ENCODE measurements at places on chromosomes 2 and 18.

DNA sequence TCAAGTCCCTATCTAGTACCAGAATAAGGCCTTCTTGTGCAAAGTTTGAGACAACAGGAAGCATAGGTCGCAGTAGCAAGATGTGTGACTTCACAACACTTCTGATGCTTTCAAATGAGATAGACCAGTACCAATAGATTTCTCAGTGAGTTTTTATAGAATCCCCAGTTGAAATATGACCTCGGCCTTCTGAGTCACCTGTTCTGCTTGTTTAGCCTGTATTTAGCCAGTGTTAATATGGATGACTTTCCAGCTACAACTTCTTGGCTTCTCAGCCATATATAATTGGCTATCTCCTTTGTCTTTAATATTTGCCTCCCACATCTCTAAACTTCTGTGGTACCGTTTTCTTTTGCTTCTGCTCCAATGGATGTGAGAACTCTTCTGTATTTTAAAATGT is 113.8 kb downstream of the KYNU start:
- no peak for DNase-seq

DNA sequence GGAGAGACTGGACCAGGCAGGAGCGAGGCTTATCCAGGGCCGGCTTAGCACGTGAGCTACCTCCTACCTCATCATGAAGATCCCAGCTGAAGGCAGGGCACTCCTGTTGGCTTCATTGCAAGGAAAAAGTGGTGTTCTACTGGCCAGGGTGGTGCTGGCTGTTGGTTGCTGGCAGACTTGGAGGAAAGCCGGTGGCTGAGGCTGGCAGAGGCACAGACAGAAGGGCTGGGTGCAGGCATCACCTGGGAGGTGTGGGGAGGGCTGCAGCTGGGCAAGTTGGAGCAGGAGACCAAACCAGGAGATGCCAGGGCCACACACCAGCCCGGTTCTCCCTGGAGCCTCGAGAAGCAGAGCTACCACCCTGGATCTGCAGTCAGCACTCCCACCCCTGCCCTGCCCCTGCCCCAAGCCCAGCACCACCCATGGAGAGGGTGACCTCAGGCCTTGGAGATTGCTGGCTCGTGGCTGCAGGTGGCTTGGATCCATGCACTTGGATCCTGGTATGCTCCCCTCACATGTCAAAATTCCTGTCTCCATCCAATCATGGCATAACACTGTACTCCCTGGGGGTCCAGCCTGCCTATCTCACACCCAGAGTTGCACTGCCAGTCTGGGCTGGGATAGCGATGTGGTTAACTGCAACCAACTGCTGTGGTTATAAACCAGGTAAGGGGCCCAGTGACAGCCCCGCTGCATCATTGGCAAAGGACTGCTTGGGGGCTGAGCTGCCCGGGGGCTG is 49.7 kb downstream of the GLI2 start:
- DNase-seq: no peak

GRCh38 chr2:152513681-152514080 is 178.7 kb downstream of the FMNL2 start:
- no peak for DNase-seq

- DNase-seq: no peak
Measured at GRCh38 chr2:73877071-73877802, 15.6 kb upstream of the ACTG2 start.

- DNase-seq: no peak
Measured at GRCh38 chr2:43421194-43421593, 174.6 kb downstream of the THADA start.

- DNase-seq: no peak
Measured at GRCh38 chr2:12766421-12766879, 49.7 kb downstream of the TRIB2 start.

DNA sequence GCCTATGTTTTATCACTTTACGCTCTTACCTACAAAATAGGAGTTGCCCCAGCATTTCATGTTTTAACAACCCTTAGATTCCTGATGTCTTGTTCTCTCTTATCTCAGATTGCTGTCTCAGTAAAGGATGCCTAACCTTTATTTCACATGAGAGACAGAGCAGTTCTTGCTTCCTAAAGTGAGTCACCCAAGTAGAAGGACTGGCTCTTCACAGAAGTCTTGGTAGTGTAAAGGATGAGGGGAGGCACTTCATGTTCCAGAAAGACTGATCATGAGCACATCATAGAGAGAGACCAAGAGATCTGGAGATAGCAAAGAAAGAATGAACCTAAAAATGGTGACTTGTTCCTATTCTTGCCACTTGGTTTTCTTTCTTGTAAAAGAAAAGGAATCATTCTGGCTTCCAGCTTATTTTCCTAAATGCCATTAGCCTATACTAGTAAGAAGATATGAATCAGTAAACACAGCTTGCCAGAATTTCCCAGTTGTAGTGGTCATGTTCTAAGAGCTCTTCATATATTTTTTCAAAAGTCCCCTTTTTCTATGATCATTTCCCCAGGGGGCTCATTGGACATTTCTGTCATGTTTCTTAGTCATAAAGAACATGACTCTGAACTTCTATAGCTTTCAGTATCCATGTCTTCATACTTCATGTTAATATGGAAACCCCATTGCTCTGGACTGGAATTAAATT is 54.9 kb downstream of the MAPRE2 start:
- DNase-seq: no peak

GRCh38 chr2:47265751-47266231 is 110.7 kb upstream of the STPG4 start:
- no peak for DNase-seq

DNA sequence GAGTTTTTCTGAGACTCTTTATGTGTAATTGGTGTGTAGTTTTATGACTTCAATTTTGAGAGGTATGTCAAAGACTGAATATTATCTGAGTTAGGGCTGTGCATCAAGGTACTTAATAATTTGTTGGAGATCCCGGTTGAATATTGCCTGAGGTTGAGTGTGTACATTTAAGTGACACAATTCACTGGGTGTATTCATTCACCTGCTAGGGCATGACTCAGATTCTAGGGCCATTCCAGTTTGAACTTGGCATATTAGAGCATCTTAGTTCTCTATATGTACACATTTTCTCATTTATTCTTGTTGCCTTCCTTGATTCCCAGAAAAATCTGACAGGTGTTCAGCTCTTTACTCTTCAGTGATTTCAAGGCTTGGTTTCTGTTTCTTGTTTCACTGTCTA is 12.5 kb downstream of the MAP4K4 start:
- no peak for DNase-seq

DNA sequence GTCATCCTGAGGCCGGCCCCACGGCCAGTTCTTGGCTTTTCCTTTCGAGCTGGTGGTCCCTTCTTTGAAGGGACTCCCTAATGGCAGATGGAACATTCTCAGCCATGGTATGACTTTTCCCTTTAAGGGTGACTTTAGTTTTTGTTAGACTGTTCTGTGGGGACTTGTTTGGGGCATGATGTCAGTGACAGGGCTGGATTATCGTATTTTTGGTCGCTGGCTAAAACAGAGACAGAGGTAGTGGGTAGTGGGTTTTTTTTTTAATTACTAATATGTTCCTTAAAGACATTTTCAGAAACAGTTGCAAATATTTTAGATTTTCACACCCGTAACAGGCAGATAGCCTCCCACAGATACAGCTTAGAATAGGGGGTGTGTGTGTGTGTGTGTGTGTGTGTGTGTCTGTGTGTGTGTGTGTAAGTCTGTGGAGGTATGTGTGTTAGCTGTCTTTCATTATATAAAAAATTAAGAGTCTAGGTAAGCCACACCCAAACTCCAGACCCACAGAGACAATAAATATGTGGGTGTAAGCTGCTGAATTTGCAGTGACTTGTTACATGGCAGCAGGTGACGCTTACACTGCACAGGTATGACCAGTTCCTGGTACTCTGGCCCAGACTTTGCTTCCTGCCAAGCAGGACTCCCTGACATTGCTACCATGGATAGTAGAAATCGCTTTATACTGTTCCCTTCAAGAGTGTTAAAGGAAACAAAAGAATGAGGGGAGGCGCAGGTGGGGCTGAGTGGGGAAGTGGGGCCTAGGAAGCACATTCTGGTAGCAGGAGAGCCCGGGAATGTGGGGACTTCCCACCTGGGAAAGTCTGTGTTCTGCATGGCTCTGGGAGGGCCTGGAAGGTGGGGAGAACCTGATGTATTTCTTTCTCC is 20.9 kb downstream of the NCK2 start:
- DNase-seq: no peak

GRCh38 chr2:223700221-223700620 is 98.1 kb upstream of the SCG2 start:
- no peak for DNase-seq

DNA sequence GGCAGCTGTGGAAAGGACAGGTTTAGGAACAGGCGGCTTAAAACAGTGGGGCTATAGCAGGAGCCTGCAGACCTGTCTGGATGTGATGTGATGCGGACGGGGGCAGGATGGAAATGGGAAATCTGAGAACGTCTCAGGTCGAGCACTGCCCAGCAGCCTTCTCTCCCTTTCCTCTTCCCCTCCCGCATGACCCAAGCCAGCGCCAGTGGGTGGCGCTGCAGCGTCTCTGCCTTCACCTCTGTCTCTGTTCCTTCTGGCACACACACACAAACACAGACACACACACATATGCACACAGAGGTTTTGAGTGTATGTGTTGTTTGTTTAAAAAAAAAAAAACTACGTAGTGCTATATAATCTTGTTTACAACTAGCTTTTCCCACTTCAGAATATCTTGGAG is 82.0 kb upstream of the SLC66A3 start:
- no peak for DNase-seq

- no peak for DNase-seq
Measured at GRCh38 chr2:198774576-198774975, 683.2 kb downstream of the SATB2 start.

DNA sequence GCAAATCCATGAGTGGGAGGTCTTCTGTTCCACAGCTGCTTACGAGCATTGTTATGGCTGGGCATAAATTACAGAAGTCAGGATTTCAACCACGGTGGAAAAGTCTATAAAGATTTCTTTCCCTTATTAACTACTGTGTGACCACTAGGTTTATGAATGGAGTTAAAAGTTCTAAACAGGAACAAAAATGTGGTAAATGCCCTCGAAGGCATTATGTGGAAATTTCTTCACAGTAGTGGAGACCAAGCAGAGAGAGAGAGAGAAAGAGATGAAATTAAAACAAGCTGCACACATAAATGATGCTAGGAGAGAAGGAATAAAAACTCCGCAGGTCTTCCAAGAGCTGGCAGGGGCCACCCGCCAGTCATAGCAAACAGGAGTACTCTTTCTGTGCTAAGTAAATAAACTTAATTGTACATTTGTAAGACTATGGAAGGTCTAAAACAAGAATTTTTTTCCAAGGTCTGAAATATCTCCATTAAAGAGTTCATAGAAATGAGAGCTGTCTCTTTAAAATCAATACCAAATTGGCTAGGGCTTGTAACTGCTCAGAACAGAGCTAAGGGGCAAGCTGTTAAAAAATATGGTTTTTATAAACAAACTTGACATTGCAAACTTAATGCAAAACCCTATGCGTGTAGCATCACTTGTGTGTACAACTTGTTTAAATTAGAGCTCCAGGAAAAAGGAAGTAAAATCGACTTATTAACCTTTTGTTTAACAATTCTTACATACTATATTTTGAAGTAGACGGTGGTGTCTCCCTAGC is 438.2 kb downstream of the MEIS1 start:
- no peak for DNase-seq

- DNase-seq: no peak
Measured at GRCh38 chr2:239978411-239978810, 46.7 kb downstream of the NDUFA10 start.

DNA sequence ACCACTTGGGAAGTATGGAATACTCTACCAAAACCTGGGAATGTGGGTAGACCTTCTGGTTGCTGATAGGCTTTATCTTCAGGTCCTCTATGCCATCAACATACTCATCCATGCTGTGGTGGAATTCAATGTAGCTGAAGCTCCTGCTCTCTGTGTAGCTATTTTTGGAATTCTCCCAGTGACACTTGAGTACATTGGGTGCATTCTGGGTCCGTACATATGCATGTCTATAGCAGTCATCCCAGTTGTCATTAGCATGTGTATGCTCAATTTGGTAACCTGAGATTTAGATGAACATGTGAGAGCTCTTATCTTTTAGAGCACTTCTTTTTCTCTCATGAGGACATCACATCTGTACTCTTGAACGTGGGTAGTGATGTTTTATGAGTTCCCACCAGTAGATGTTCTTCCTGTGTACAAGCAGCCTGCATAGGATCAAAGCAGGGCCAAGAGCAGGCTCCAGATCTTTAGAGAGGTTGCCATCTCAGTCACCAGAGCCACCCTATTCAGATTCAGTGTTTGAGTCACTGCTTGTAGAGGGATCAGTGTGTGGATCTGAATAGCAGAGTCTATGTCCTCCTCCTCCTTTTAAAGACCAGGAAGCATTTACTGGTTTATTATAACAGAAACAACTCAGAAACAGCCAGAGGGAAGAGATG is 65.9 kb downstream of the MGAT5 start:
- no peak for DNase-seq

DNA sequence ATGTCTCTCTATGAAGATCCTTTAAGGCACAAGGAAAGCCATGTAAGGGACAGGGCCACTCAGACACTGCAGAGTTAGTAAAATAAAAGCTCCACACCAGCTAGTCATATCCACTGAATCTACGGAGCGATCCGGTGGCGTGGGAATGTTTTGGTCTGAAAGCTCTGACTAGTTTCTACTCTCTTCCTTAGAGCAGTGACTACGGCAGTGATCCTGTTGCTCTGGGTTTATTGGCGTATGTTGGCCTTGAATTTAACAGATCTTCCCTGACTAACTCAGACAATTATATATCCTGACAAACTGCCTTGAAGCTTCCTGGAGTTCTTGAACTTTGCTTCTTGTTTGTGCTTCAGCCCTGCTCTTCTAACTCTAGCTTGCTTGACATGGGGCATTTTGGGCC is 115.3 kb upstream of the FZD5 start:
- no peak for DNase-seq
